Vagina (tissue), 2 donors: ENCODE measurements at places on chromosomes 12 and 14.

DNA sequence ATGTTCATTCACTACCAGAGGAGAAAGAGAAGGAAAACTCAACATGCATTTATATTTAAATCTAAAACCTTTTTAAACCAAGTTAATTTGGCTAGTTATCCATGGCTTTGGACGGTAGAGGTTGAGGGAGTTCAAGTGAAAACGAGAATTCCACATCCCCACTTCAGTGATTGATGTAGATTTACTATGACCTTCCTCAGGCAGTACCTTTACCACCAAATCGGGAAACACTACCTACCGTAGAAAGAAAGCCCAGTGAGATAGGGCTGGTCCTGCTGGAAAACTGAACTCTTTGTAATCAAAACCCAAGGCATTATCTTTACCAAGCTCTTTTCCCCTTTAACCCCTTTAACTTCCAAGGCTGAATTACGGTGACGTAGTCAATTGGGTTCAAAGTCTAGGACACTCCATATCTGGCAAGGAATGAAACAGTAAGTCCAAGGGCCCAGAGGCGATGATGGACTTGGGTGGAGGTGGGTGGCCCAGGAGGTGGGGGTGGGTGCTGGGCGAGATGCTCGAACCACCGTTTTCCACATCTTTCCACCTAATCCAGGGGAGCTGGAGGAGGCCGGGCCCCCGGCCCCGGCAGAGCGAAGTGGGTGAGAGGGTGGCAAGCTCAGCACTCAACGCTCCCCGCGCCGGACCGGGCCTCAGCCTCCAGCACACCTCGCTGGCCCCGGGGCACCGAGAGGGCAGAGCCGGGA is 618 bp downstream of the SEC23A start:
- H3K36me3 ChIP-seq, result no peaks in the 10 kb centered on the region
- H3K27ac ChIP-seq, result peak overlapping the region; percentile 96
- DNase-seq, result no peak
- H3K4me1 ChIP-seq, result peaks cover 53% of the 10 kb centered on the region
- H3K27me3 ChIP-seq, result no peaks in the 10 kb centered on the region
- peak overlapping the region; percentile 71 for H3K4me3 ChIP-seq

DNA sequence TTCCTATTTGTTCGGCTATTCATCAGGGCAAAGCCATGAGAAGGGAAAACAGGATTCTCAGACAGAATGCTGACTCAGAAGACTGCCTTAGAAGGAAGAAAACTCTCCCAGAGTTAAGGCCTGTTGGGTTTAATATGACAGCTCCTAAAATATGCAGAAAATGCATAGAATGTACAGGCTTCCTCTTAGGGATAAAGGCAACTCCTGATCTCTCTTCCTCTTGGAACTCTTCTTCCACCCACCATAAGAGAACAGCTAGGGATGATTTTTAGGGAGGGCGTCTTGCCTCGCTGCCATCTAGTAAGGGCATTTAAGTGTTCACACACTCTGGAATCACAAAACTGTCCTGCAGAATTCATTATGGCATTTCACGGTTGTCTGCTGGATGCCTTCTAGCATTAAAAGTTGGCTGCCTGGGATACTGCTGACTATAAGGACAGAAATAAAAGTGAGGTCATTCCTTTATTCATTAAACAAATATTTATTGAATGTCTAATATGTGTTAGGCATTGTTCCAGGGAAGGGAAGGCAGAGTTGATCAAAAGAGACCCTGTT is 73.7 kb downstream of the DCAF5 start:
- peaks cover 17% of the 10 kb centered on the region for H3K4me1 ChIP-seq
- no peak overlapping the region for H3K4me3 ChIP-seq
- H3K27ac ChIP-seq, result peak overlapping the region; percentile 50
- H3K36me3 ChIP-seq, result peaks cover 15% of the 10 kb centered on the region
- H3K27me3 ChIP-seq, result no peaks in the 10 kb centered on the region
- DNase-seq, result no peak

GRCh38 chr12:91851741-91852477 is 293.7 kb downstream of the BTG1 start:
- DNase-seq, result no peak
- no peaks in the 10 kb centered on the region for H3K27me3 ChIP-seq
- H3K27ac ChIP-seq, result no peak overlapping the region
- H3K4me1 ChIP-seq, result peaks cover 30% of the 10 kb centered on the region
- H3K36me3 ChIP-seq, result no peaks in the 10 kb centered on the region
- no peak overlapping the region for H3K4me3 ChIP-seq

DNA sequence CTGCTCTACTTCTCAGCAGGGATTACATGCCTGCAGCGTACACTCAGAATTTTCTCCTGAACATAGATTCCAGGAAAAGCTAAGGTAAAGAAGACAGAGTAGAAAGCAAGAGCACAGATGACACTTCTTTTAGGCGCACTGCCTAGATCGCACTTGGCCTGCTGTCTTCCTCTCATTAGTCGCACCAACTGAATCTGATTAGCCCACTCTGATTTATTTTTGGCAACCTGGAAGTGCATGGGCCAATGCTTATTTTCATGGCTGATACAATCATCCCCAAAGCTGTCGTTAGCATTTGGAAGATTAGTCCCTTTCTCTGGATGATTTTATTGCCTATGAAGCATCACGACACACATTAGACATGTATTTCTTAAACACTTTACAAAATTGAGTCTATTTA is 152.5 kb downstream of the PTPRO start:
- DNase-seq, result no peak
- H3K4me1 ChIP-seq, result no peaks in the 10 kb centered on the region
- no peak overlapping the region for H3K4me3 ChIP-seq
- no peaks in the 10 kb centered on the region for H3K36me3 ChIP-seq

DNA sequence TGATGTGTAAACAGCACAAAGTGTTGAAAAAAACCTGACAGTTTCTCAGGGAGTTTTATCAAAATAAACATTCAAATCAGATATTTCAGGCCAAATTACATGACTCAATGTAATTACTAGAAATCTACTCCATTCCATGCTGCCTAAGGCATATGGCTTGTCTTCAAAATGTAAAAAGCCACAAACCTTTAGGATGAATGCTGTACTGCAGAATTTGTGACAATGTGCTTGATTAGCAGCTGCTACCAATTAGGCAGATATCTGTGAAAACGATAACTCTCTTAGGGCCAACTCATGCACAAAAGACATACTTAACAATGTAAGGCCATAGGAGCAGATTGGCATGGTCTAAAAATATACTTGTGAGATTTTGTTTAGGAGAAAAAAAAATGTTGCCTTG is 267.0 kb downstream of the DACT1 start:
- no peaks in the 10 kb centered on the region for H3K27me3 ChIP-seq
- H3K27ac ChIP-seq, result no peak overlapping the region
- DNase-seq, result no peak
- no peak overlapping the region for H3K4me3 ChIP-seq
- H3K36me3 ChIP-seq, result no peaks in the 10 kb centered on the region
- no peaks in the 10 kb centered on the region for H3K4me1 ChIP-seq

DNA sequence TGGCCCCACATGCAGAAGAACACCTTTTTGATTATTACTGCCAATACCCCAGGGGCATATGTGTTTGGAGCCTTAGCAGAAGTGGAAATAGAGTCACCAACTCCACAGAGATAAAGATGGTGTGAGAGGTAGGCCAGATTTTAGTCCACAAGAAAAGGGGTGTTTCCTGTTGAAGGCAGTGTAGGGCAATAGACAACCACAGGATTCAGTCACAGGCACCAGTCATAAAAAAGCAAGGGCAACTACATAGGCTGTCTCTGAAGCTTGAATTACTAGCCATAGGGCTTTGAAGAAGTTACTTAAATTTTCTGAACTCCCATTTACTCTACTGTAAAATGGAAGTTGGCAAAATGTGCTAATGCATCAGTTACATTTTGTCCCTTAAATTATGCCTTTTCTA is 18.9 kb downstream of the ERP27 start:
- H3K27ac ChIP-seq, result no peak overlapping the region
- no peak for DNase-seq
- H3K4me3 ChIP-seq, result no peak overlapping the region
- no peaks in the 10 kb centered on the region for H3K4me1 ChIP-seq
- H3K36me3 ChIP-seq, result no peaks in the 10 kb centered on the region

GRCh38 chr14:101294136-101294535 is 267.2 kb upstream of the DIO3 start:
- no peak overlapping the region for H3K4me3 ChIP-seq
- H3K27ac ChIP-seq, result no peak overlapping the region
- H3K27me3 ChIP-seq, result no peaks in the 10 kb centered on the region
- no peak for DNase-seq
- no peaks in the 10 kb centered on the region for H3K36me3 ChIP-seq

DNA sequence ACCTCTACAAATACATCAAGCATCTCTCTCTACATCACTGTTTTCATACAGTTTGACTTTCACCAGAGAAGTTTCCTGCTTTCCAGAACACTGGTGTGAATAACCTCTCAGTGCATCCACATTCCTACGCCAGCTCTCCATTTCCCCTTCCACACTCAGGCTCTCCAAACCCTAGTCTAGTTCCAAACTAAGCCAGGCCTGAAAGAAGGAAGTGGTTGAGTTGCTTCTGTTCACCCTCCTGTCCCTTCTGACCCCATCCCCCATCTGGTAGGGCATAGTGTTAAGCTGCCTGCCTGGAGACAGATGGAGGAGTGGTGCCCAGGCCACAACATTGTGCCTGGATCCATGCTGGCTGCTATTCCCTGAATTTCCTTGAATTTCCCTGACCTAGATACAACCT is 132.4 kb downstream of the GPR65 start:
- no peak overlapping the region for H3K4me3 ChIP-seq
- no peaks in the 10 kb centered on the region for H3K27me3 ChIP-seq
- peak; percentile 12 for DNase-seq
- no peaks in the 10 kb centered on the region for H3K36me3 ChIP-seq

DNA sequence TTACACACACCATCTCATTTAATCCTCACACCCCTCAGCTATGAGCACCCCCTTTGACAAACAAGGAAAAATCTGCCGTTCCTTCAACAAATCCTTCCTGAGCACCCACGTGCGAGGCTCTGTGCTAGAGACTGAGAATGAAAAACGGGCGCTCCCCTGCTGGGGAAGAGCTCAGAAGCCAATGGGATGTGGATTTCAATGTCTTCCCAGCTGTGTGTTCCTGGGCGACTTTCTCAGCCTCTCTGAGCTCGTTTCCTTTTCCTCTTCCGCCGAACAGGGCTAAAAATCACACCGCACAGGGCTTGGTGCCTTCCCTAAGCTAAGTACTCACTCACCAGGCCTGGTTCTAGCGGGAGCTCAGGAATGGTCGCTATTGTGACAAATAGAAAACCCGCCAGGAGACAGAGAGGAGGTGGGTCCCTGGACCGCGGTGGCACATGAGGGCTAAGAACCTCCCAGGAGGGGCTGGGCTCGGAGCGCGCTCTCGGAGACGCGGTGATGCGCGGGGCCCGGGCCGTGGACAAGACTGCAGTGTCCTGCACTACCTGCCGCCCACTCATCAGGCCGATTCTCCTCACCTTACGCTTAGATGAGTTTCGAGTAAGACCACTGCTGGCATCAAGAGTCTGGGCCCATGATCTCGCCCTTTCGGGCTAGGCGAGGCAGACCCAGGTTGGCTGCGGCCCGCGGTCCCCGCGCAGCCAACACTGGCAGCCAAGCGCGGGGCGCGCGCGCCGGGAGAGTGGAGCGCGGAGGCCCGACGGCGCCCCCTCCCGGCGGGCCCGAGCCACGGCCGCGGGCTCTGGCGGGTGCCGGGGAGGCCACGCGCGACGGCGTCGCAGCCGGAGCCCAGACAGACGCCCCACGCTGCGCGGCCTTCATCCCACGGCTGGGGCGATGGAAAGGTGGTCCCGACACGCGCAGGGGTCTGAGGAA is 17.0 kb downstream of the ZDHHC22 start:
- peak overlapping the region; percentile 45 for H3K4me3 ChIP-seq
- H3K27ac ChIP-seq, result peak overlapping the region; percentile 4
- peaks cover 41% of the 10 kb centered on the region for H3K4me1 ChIP-seq
- H3K36me3 ChIP-seq, result no peaks in the 10 kb centered on the region
- no peaks in the 10 kb centered on the region for H3K27me3 ChIP-seq

- H3K36me3 ChIP-seq, result no peaks in the 10 kb centered on the region
- H3K4me3 ChIP-seq, result no peak overlapping the region
- DNase-seq, result no peak
- H3K27me3 ChIP-seq, result no peaks in the 10 kb centered on the region
These were observed 326.6 kb downstream of the BTG1 start for GRCh38 chr12:91819132-91819447.

- H3K4me1 ChIP-seq, result no peaks in the 10 kb centered on the region
- H3K27ac ChIP-seq, result no peak overlapping the region
- H3K27me3 ChIP-seq, result no peaks in the 10 kb centered on the region
- H3K36me3 ChIP-seq, result no peaks in the 10 kb centered on the region
- H3K4me3 ChIP-seq, result no peak overlapping the region
- no peak for DNase-seq
These were observed 431.3 kb downstream of the NPAS3 start for GRCh38 chr14:33369972-33370371.

GRCh38 chr12:73067616-73068015 is 795.4 kb downstream of the TRHDE start:
- no peaks in the 10 kb centered on the region for H3K4me1 ChIP-seq
- no peak overlapping the region for H3K4me3 ChIP-seq
- H3K27me3 ChIP-seq, result no peaks in the 10 kb centered on the region
- no peak for DNase-seq
- no peak overlapping the region for H3K27ac ChIP-seq

GRCh38 chr14:44369401-44370123 is 137.5 kb downstream of the FSCB start:
- H3K36me3 ChIP-seq, result no peaks in the 10 kb centered on the region
- H3K4me1 ChIP-seq, result no peaks in the 10 kb centered on the region
- H3K27ac ChIP-seq, result no peak overlapping the region
- H3K4me3 ChIP-seq, result no peak overlapping the region
- H3K27me3 ChIP-seq, result no peaks in the 10 kb centered on the region

GRCh38 chr12:80861641-80862378 is 75.9 kb downstream of the LIN7A start:
- no peaks in the 10 kb centered on the region for H3K36me3 ChIP-seq
- DNase-seq, result no peak
- H3K27me3 ChIP-seq, result no peaks in the 10 kb centered on the region
- H3K4me1 ChIP-seq, result no peaks in the 10 kb centered on the region
- no peak overlapping the region for H3K4me3 ChIP-seq

DNA sequence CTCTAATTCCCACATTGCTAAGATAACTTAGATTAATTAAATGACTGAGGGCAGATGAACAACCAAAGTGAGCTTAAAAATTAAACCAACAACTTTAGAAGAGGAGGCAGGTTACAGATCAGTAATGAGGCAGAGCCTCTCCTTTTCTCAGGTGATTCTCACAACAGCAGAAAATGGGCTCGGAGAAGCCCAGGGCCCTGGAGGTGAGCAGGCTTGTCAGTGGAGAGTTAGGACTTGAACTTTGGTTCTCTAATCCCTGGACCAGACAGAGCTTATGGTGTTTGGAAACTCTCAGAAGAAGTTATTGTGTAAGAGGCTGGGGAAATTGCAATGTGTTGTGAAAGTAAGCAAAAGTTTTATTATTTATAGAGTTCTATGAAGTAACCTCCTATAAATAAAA is 2.8 kb downstream of the TRHDE start:
- peak overlapping the region; percentile 70 for H3K4me3 ChIP-seq
- H3K27me3 ChIP-seq, result peaks cover 7% of the 10 kb centered on the region
- DNase-seq, result no peak

DNA sequence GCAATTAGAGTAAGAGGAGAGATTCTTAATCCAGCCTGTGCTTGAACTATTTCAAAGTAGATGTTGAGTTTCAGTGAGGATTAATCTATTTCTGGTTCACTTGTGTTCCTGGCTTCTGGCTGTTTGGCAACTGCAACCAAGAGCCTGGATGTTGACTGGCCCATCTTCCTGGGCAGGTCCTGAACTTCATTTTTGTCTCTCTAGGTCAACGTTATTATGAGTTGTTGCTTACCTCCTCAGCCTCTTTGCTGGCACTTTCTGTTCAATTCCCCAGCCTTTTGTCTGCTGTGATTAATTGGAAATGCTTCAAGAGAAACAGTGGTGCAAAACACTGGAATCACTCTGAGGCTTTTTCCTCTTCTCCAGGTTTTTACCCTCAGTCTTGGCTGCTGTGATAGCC is 56.8 kb downstream of the TMEM132D start:
- no peak overlapping the region for H3K27ac ChIP-seq
- no peaks in the 10 kb centered on the region for H3K27me3 ChIP-seq
- H3K4me3 ChIP-seq, result no peak overlapping the region
- no peaks in the 10 kb centered on the region for H3K36me3 ChIP-seq
- H3K4me1 ChIP-seq, result no peaks in the 10 kb centered on the region
